ENCODE measurements at places on chromosomes 11 and 22.
A peak's percentile ranks its signal among the peaks of the same experiment; 100 is the strongest.

- DNase-seq, result no peak
Measured at GRCh38 chr22:19765477-19766239, 5.1 kb downstream of the TBX1 start.

DNA sequence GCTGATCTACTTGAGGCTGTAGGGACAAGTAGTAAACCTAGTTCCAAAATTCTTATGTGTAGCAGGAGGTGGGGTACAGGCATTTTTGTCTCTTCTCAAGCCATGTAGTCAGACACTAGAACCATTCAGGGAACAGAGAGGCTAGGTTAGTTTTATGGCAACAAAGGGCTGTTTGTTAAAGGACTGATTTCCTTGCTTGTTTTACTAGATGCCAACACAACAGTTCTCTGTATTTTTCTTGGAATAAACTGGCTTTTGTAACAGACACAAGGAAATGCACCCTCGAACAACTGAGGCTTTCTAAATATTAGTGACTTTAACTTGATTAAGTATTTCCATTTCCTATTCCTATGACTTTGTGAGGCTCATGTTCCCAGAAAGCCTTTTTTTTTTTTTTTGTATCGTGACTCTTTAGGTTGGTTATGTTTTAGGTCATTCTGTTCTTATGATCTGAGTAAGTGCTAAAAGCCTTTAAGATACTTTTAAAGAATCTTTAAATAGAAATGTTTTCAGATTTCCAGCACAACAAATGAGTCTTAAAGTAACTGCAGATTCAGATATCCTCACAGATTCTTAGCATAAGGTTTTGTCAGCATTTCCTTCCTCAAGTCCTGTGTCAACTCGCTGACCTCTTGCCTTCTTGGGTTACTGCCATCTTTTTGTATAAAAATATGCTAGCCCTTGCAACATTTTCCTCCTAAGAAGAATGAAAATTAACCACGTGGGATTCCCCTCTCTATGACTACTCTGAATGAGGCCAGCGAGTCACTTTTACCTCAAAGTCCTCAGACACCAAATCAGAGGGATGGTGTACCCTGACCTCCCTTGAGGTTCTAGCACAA is 92.5 kb downstream of the CCDC83 start:
- DNase-seq, result no peak

GRCh38 chr22:34308101-34308500 is 387.8 kb upstream of the LARGE1 start:
- no peak for DNase-seq

DNA sequence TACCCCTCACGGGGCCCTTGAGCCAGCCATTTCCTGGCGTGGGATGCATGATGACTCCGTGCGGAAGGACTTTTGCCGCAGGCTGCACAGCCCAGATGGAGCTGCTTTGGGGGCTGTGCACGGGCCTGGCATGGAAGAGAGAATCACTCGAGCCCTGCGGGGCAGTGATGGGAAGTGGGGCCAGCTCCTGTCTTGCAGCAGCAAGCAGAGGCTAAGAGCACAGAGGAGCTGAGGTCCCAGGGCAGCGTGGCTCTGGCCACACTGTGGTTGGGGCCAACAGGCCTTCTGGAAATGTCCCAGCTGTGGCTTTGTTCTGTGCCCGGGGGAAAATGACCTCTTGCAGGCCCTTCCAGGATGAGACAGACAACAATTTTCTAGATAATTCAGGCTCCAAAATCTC is 92.7 kb upstream of the TIMP3 start:
- DNase-seq, result no peak

GRCh38 chr22:31081963-31082605 is 966 bp downstream of the SMTN start:
- no peak for DNase-seq

DNA sequence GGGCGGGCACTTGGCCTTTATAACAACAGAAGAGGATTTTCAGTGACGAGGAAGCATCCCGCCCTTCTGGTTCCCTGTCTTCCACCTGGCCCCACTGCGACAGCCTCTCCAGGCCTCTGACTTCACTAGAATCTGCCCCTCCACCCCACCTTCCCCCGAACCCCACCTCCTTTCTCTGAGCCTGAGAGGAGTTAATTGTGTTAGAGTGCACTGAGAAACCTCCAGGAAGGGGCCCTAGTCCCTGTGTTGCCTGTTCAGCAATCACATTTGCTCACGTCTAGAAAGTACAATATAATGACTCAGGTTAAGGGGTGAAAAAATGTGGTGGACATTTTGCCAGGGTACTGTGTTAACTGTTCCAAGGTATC is 38.8 kb downstream of the PTPRJ start:
- no peak for DNase-seq

GRCh38 chr11:45270946-45271716 is 15.0 kb downstream of the SYT13 start:
- DNase-seq, result no peak

DNA sequence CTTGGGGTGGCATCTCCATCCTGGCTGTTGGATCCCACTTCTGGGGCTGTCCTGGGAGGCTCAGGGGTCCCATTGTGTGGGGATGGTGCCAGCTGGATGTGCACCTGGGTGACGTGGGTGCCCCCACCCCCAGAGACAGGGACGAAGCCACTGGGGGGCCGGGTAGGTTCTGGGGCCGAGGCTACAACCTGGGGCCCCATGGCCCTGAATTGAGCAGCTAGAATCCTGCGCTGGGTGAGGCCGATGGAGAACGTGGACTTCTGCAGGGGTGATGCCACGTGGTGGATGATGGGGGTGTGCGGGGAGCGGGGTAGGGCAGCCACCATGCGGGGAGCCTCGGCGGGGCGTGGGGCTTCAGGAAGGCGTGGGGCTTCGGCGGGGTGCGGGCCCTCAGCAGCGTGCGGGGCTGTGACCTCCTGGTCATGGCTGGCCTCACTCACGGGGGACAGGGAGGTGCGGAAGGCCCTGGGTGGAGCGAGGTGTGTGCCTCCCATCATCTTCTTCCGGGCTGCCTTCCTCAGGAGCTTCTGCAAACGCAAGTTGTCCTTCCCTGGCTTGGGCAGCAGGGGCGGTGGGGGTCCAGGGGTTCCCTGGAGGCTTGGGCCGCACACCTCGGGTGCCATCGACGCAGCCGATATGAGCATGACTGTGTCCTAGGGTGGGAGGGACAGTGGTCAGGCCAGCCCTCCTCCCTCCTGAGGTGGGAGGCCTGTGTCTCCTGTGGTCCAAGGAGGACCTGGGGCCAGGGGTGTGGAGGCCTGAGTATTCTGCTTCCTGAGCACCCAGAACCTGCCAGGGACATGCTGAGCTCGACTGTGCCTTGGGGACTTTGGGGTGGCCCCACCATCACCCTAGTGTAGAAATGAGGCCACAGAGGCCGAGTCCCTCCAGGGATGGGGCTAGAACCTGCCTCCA is 1.5 kb downstream of the PRR33 start:
- no peak for DNase-seq

DNA sequence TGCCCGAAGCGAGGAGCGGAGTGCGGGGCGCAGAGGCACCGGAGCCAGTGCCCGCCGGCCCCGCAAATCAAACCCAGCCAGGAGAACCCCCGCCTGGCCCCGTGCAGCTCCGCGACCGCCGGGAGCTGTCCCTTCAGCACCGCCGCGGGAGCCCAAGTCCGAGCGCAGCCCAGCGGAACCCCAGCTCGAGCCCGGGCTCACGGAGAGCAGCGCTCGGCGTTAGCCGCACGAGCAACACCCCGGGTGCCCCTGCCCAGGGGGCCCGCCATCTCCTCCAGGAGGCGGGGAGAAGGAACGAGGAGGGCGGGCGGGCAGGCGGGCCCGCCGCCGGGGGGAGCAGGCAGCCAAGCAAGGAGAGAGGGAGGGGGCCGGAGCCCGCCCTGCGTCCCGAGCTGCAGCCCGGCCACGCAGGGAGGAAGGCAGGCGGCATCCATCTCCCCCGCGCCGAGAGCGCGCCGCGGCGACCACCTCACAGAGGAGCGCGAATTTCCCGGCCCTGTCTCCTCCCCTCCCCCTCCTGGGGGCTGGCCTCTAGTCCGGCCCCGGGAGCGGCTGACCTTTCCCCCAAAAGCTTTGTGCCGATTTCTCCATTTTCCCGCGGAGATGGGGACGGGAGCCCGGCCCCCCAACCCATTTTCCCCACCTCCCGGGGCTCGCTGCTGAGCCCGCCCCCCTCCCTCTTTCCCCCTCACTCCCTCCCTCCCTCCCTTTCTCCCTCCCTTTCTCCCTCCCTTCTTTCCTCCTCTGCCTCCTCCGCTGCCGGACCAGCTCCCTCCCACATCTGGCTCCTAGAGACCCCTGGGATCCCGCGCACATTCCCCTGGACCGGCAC is 621 bp downstream of the KCNC1 start:
- DNase-seq, result no peak

DNA sequence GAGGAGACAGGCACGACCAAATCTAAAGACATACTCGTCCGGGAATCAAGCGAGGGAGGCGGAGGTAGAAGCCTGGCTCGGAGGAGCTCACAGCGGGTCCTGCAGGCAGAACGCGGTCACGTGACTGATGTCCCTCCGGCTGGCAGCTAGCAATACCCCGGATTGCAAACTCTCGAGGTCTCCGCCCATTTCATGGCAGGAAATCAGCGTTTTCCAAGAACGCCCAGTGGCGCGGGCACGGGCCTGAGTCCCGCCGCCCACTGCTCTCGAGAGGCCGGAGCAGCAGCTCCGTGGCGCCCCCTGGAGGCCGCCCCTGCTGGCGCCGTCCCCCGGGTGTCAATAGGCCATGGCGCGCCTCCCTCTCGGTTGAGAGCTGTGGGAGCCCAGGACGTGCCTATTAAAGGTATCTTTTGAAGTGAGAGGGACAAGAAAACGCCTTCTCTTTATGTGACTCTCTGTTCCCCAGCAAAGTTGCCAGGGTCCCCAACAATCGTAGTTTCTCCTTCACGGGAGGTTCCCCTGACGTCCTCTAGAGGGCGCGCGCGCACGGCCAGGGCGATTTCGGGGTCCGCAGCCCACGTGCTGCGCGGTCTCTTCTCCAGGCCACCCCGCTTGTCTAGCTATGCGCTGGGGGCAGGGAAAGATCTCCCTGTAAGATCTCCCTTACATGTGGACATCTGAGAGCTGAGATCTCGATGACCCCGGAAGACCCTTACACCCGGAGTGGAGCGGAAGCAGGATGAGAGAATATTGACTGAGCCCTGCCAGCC is 37.3 kb upstream of the RBFOX2 start:
- DNase-seq, result peak; percentile 70

DNA sequence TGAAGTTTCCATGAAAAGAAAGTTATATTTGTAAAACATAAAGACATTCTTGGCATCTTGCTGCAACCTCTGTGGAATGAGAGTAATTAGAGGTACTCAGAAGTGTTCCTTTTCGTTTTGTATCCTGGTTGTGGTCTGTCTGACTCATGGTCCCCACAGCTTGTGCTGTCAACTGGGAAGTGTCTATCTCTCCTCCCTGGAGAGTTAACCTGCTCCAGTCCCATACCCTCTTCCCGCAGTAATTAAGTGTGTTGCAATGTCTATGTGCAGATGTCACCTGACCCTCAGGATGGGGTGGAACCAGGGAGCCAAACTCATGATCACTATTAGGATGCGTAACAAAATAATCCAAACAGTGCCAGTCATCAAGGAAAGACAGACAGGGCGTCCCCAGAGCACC is 23.0 kb upstream of the ZDHHC13 start:
- DNase-seq, result no peak

Data from cortex of kidney (tissue), 1 donor.